ENCODE measurements at places on chromosomes 5 and 9.

DNA sequence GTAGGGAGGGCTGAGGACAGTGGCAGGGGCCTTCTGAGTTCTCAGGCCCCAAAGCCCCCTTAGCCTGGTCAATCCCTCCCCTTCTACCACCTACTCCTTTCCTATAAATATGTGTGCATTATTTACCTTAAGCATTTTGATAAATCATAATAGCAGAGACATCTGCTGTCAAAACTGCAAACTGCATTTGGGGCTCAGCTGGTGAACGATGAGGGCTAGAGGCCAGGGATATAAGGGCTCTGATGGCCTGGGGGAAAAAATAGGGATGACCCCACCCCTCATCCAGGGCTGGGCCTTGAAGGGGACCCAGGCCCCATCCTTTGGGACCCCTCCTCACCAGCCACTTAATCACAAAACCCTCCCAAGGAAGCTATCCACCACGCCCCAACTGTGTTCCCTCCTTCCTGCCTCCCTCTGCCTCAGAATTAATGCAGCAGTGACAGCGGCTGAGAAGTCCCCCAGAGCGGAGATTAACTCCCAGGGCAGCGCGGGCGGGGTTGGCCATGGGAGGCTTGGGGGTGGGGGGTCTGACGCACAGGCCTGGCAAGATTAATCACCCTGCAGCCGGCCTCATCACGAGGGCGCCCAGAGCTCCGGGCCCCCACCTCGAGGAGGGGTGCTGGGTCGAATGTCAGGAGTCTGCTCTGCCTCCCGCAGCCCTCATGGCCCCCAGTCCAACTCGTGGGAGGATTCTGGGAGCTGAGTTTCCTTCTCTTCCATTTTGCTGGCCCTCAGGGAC is 42.1 kb downstream of the CXXC5 start:
- no peak for DNase-seq

GRCh38 chr5:103208460-103208859 is 50.1 kb upstream of the MACIR start:
- DNase-seq, result no peak

DNA sequence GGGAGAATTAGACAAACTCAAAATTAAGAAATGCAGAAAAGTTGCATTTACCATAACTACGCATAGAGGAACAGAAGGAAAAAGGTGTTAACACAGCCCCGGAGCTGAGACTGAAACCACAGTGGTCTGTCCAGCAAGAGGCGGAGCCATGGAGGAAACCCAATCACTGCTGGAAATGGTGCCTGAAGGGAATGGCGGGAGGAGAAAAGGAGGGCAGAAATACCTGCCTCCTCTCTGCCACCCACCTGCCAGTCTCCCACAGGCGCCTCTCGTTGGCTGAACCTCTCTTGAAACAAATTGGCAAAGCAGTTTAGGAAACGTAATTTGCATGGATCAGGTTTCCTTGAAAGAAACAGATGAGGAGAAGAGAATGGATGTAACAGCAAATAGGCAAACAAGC is 9.7 kb upstream of the PRKACG start:
- no peak for DNase-seq

- DNase-seq, result no peak
Observed at GRCh38 chr9:35114840-35115628, 628 bp downstream of the ATOSB start.

DNA sequence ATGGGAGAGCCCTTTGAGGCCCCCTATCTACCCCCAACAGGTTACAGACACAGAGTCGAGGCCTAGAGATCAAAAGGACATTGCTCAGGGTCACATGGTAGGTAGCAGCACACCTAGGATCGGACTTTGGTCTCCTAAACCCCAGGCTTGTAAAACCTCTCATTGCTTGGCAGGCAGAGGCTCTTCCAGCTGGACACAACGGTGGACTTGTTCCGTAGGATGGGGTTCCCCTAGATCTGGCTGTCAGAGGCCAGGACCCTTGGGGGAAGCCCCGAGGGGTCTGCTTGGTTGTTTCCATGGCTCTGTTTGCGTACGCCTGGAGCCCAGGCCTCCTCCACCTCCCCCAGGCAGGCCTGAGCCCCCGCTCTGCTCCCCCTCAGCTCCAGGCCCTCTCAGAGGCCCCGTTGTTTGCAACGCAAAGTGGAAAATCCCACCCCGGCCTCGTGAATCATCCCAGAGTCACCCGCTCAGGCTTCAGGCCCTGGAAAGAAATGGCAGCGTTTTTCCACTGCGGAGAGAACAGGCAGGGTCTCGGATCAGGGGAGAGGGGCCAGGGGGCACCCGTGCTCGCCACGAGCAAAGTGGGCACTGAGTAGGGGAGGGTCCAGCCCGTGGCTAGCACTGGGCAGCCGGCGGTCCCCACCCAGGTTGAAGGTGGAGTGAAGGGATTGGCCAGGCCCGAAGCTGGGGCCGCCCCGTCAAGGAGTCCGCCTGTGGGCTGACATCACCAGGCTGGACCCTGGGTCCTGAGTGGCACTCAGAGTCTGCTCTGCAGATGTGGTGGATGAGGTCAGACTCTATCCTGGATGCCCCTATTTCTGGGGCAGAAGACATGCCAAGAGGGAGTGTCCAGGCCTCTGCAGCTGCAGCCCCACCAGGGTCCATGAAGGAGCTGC is 19.8 kb downstream of the COL27A1 start:
- DNase-seq, result no peak

DNA sequence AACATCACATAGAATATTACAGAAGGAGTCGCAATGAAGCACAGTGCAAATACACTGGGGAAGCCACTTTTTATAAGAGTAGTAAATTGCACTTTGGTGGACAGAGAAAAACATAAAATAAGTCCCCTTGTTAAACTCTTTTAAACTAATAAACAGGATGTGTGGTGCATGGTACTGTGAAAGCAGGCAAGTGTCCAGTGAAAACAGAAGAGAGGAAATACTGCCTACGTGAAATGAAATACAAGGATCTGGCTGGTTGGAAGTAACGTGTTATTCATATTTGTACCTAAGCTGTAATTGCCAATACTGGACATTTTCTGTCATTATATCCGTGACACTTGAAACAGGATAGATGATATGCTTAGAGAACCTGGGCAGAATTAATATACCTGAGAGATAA is 191.9 kb upstream of the SLC27A6 start:
- DNase-seq, result no peak

- no peak for DNase-seq
Observed at GRCh38 chr5:27568811-27569210, 530.4 kb upstream of the CDH9 start.

DNA sequence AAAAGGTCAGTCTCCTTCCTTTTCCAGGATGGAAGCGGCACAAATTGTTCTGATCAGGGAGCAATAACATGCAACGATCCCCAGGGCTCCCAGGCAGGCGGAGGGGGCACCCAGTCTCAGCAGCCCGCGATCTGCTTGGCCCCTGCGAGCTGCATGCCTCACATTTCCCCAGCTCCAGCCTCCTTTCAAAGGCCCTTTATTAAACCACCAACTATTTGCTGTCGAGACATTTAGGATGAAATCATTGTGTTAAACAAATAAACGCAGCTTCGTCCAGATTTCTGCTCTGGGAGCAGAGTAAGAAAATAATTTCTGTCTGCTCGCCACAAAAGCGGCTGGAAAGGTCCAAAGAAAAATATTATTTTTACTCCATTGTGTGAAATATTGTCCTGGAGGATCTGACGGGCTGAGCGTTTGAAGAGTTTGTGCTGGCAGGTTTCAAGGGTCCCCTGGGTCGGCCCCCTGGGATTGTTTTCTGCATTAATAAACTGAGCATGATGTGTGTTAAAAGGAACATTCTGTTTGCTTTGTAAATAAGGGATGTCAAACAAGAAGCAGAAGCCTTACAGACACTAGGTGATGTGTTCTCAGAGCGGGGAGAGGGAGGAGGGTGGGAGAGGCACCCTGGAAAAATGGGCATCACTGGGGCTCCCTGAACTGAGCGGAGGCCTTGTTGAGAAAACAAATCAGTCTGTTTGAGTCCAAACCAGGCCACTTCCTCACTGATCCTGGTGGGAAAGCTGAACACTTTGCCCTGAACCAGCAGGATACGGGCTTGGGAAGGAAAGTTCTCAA is 110.1 kb downstream of the FOXD1 start:
- no peak for DNase-seq

DNA sequence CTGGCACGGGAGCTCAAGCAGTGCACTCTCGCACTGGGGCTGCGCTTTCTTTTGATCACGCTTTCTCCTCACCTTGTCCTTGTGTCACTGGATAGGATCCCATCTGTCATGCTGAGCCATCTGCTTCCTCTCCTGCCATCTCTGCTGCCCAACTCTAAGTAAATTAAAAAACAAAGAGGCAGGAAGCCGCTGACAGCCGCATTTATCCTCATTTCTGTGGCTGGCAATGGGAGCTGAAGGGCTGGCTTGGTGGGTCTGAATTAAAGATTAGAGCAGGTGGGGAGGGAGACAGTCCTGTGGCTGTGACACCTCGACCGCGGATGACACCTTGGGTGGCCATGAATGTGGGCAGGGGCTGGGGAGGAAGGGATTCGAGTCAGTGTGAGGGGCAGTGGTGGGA is 159.2 kb upstream of the ALDH1B1 start:
- DNase-seq, result no peak

DNA sequence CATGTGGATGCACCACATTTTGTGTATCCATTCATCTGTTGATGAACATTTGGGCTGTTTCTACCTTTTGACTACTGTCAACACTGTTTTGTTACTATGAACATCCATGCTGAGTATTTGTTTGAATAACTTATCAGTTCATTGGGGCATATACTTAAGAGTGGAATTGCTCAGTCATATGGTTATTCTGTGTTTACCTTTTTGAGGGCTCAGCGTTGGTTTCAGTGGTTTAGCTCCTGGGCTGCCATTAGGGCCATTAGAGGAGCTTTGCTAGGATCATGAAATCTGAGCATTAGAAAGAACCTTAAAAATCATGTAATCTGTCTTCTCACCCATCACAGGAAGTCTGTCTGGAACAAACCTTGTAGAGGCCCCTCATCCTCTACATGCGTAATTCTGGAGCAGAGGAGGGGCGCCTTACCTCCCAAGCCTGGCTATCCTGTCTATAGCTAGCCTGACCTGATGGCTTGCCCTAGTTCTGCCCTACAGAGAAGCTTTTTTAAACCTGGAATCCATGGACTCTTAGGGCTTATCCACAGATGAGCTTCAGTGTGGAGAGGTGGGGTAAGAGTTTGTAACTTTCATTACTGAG is 92.9 kb downstream of the PDZD2 start:
- DNase-seq, result no peak

- no peak for DNase-seq
Observed at GRCh38 chr5:133334796-133335639, 277.3 kb downstream of the FSTL4 start.

DNA sequence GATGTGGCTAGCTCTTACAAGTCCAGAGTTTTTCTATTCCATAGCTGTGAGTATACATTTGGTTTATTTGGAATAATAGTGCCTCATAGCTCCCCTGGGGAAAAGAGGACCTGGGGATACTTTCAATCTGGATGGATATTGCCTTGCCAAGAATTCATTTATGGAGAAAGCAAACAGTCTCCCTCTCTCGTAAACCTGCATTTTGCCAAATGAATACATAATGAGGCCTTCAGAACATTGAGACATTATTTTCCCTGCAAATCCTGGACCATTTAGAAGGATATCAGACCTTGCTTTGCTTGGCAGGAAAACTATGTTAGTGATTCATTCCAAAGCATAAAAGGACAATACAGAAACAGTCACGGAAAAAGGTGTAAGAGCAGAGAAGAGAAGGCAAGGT is 569.6 kb upstream of the BRINP1 start:
- DNase-seq, result no peak

GRCh38 chr5:66989286-66989685 is 207.3 kb downstream of the CD180 start:
- DNase-seq, result no peak

DNA sequence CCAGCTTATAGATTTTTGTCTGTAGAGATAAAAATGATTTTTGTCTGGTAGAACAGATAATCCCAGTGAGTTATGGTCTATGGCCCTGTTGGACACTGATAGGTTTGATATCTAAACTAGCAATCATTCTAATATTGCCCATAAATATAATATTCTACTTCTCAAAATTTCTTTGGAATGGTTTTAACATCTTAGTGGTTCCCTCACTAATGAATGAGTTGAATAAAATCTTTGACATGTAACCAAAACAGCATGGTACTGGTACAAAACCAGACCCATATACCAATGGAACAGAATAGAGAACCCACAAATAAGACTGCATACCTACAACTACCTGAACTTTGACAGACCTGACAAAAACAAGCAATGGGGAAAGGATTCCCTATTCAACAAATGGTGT is 219.7 kb downstream of the SEC61B start:
- DNase-seq, result no peak

DNA sequence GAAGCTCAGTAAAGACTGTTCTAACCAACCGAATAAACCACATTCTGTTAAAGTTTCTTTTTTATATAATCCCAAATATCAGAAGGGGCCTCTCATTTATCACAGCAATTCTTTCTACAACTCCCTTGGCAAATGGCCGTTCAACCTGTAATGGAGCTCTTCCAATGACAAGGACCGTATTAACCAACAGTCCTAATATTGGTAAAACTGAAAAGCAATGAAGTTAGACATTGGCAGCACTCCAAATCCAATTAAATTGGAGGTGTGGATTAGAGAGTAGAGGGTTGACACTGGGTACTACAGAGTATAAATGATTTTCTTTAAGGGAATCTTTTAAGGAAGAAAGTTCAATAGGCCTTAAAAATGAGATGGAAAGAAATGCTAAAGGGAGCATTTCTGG is 842 bp downstream of the TMED7 start:
- no peak for DNase-seq

GRCh38 chr5:10253390-10253789 is 3.3 kb downstream of the CCT5 start:
- no peak for DNase-seq

DNA sequence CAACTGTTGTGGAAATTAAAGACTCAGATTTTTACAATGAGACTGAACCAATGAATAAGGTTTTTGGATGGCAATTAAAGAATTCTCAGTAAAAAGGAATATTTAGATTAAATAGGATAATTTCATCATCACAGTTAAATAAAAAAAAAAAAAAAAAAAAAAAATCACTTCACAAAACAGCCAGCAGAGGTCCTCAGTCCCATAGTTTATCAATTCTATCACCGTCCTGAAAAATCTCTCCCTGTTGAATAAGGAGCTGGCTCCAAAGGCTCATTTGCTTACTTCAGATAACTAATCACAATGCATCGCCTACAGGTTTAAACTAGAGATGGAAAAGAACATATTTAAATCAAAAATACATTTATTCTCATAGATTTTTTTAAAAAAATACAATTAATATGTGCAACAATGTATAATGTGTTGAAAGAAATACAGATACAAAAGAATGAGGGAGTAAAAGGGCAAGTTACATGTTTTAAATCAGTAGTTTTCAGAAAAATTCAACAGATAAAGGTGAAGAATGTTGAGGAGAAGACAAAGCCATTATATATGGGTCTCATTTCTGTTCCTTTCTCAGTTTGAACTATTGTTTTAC is 175.8 kb upstream of the CHD1 start:
- DNase-seq, result no peak

- DNase-seq, result no peak
Observed at GRCh38 chr5:97165726-97166125, 17.3 kb downstream of the RIOK2 start.

GRCh38 chr5:13115476-13115875 is 829.0 kb downstream of the DNAH5 start:
- DNase-seq, result no peak

GRCh38 chr5:69404659-69405330 is 10.1 kb upstream of the MARVELD2 start:
- DNase-seq, result no peak

GRCh38 chr5:179422213-179422855 is 77.1 kb upstream of the ADAMTS2 start:
- DNase-seq, result no peak

GRCh38 chr9:70003901-70004714 is 39.5 kb upstream of the MAMDC2 start:
- DNase-seq, result no peak
